ENCODE measurements at places on chromosomes 1 and 21.

- no peak for DNase-seq
Observed at GRCh38 chr1:34753163-34753562, 1.7 kb upstream of the GJB5 start.

DNA sequence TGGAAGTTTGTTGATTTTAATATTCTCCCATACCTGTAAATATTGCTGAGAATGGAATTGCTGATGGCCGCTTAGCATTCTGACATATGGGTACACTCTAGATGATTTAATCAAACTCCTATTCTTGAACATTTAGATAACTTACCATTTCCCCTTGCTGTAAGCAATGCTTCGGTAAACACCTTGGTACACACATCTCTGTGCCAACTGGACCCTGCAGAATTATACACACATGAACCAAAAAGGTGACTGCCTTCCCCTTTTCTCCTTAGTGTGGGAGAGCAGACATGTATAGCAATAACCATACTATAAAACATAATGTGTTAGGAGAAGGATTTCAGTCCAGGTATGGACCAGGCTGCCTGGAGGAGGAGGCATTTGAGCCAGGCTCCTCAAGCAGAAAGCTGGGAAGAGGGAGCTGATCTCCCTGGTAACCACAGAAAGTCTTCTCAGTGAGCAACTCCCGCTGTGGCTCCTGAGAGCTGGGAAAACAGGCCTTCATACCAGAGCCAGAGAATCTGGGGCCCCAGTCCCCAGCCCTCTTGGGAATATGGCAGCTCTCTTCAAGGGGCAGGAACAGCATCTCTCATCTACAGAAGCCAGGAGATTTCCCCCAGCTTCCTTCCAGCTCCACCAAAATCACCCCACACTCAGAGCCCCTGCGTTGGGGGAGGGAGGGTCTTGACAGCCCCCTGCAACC is 33.9 kb upstream of the CSF1 start:
- DNase-seq: peak; percentile 58

GRCh38 chr1:242017580-242018233 is 18.8 kb upstream of the MAP1LC3C start:
- DNase-seq: no peak

DNA sequence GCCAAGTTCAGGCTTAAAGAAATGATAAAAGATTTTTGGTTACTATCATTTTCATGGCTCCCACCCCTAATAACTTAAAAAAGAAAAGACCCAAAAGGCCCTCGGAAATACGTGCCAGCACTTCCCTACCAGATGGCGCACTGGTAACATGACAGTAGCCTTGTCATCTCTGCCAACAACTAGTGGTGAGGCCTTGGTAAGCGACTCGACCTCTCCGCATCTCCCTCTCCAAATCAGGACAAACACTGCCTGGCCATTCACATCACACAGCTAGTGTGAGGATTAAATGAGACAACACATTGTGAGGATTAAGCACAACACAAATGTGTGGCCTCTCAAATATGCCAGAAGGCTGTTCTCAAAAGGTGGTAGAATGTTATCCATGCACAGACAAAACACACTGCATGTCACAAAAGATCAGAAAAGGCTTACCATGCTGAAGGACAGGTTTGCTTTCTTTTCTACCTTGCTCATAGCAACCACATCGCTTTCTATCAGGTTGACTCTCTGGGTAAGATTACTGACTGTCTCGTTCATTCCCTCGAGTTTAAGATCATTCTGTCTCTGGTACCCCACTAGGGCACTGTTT is 16.4 kb downstream of the TEX38 start:
- no peak for DNase-seq

DNA sequence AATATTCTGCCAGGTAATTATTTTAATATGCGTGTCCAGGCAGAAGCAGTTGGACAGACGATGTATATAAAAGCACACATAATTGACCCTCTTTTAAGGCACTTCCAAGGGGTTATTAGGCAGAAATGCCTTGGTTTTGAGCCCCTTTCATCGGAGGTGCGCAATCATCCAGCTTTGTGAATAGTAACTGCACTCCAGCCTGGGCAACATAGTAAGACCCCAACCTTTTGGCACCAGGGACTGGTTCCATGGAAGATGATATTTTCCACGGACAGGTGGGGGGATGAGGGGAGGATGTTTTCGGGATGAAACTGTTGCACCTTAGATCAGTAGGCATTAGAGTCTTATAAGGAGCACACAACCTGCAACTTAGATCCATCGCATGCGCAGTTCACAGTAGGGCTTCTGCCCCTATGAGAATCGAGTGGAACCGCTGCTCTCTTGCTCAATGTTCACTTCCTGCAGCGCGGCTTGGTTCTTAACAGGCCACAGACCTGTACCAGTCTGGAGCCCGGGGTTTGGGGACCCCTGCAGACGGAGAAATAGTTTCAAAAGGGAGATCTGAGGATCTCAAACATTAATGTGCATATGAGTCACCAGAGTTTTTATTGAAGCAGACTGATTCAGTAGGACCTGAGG is 1.8 kb upstream of the MCOLN2 start:
- peak; percentile 2 for DNase-seq

DNA sequence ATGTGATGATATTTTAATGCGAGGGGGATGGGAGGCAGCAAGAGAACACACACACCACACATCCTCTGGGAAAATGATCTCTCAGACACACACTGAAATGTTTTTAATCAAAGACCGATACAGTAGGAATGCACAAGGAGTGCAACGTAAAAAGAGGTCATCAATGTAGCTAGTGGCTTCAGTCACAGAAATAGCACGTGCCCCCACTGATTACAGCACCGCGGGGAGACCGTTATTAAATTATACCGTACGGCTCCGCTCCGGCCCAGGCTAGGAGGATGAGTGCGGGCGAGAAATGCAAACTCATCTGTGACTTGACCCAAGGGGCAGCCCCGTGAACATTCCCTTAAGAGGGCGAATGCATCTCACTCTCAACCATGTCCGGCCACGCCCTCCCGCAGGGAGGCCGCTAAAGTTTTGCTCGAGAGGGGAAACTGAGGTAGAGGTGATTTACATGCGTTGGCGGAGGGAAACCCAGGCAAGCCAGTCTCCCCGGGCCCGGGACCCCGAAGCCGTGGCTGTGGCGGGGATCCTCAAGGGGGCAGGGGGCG is 552 bp downstream of the UBR4 start:
- DNase-seq: no peak

DNA sequence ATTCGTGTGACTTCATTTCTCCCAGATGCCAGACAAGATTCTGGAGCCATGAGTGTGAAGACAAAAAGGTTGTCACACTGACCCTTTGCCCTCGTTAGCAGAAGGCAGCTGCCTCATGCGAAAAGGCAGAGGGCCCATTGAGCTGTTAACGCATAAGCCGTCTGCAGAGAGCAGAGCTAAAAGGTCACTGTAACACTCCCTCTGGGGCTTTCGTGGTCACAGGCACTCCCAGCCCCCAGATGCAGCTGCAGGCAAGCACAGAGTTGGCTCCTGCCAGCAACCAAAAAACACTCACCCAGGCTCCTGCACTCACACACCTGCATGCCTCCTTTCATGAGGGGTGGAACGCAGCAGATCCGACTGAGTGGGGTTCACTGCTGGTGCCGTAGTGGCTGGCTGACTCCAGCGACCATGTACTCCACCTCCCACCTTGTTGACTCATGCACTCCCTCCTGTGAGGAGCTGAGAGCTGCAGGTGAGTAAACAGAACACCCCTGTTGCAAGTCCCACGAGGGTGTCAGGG is 287.5 kb downstream of the SMYD3 start:
- DNase-seq: no peak

GRCh38 chr1:229340496-229340895 is 2.4 kb downstream of the CCSAP start:
- DNase-seq: no peak

- DNase-seq: no peak
Observed at GRCh38 chr1:31447210-31447609, 34.2 kb downstream of the SERINC2 start.

Measured in AG09309 (cell line).